ENCODE measurements at places on chromosomes 13 and 19. TPM values are rescaled to one million over a fixed set of nuclear protein-coding genes. Genes with fewer than 3 reads are reported as not detected.
A peak's percentile ranks its signal among the peaks of the same experiment; 100 is the strongest.

GRCh38 chr19:41426952-41427646, at the start of gene B3GNT8:
Gene B3GNT8, minus strand, starts transcription at chr19:41427374. Its CDS starts 596 bp downstream, at chr19:41426778.
- H3K27ac ChIP-seq: peak within 1 kb of the TSS; percentile 90
- no peaks in the 10 kb centered on the region for H3K27me3 ChIP-seq
- peaks cover 5% of the 10 kb centered on the region for H3K36me3 ChIP-seq
- peak within 1 kb of the TSS; percentile 85 for H3K4me3 ChIP-seq
- peaks cover 19% of the 10 kb centered on the region for H3K4me1 ChIP-seq
- peak; percentile 17 for DNase-seq

DNA sequence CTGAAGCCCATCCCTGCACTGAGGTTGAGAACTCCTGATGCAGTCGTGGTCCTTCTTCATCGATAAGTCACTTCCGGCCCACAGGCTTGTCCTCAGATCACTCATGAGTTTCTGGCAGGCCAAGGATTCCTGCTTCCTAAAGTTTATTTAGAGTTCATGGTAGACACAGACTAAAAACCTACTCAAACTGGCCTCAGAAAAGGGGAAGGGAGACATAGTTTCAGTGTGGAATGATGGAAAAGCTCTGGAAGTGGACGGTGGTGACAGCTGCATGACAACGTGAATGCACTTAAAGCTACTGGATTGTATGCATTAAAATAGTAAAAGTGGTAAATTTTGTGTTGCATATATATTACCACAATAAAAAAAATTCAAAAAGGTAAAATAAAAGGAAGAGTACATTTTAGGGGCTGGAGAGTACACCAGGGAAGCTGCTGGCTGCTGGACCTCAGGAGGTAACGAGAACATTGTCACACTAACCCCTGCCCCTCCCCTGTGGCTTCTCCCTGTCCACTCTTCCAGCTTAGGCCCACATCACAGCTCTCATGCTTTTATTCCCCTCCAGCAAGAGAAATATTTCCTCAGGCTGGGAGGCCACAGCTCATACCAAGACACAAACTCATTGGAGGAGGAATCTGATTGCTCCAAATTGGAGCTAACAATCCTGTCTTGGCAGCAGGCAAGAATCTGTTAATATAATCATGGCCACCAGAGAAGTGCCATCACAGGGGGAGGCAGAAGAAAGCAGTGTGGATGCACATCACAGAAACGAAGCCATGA, 741.0 kb downstream of the UQCRFS1 start:
- H3K27ac ChIP-seq: no peak overlapping the region
- H3K27me3 ChIP-seq: peaks cover 6% of the 10 kb centered on the region
- no peak overlapping the region for H3K4me3 ChIP-seq
- no peak for DNase-seq
- H3K36me3 ChIP-seq: no peaks in the 10 kb centered on the region

DNA sequence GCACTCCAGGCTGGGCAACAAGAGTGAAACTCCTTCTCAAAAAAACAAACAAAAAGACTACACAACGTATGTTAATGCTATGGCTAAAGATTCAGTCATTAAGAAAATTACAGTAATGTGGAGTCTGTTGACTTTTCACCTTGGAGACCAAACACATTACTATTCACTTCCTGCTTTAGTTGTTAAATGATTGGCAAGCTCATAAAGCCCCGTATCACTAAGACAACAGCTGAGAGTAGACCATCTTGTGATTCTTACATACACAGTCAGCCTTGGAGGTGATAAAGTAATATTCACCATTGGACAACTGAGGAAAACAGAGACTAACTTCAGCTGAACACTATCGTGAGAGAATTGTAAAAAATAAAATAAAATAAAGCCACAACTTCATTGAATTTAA, 86.5 kb downstream of the KCTD12 start:
- peaks cover 2% of the 10 kb centered on the region for H3K27me3 ChIP-seq
- no peaks in the 10 kb centered on the region for H3K4me1 ChIP-seq
- H3K36me3 ChIP-seq: no peaks in the 10 kb centered on the region
- H3K27ac ChIP-seq: no peak overlapping the region
- DNase-seq: no peak

DNA sequence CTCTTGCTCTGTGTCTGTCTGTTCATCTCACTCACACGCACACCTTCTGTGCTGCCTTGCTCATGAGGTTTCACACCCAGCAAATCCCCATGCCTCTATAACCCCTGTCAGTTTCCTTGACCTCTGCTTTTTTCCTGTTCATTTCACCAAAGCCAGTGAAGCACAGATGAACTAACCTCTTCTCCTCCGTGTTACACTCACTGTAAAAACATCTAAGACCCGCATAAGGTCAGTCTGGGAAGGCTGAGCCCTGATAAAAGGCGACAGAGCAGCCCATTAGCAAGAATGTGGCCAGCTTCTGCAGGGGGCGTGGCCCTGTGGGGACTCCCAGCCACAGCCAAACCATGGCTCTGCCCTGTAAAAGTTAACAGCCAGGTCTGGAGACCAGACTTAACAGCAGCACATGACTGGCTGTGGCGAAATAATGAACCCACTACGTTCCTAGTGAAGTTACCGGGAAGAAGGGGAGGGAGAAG, 42.8 kb upstream of the NPAS1 start:
- H3K4me1 ChIP-seq: peaks cover 32% of the 10 kb centered on the region
- H3K27me3 ChIP-seq: no peaks in the 10 kb centered on the region
- H3K36me3 ChIP-seq: no peaks in the 10 kb centered on the region
- no peak for DNase-seq

GRCh38 chr19:42422092-42422900, 4.9 kb downstream of the LIPE start:
- no peaks in the 10 kb centered on the region for H3K36me3 ChIP-seq
- peaks cover 42% of the 10 kb centered on the region for H3K4me1 ChIP-seq
- H3K4me3 ChIP-seq: peak overlapping the region; percentile 97
- no peaks in the 10 kb centered on the region for H3K27me3 ChIP-seq
- H3K27ac ChIP-seq: peak overlapping the region; percentile 95

GRCh38 chr19:58395220-58395978, at the start of gene RNF225:
Gene RNF225, plus strand, starts transcription at chr19:58395656. Its CDS starts 434 bp downstream, at chr19:58396090.
- no peaks in the 10 kb centered on the region for H3K36me3 ChIP-seq
- H3K4me1 ChIP-seq: peaks cover 20% of the 10 kb centered on the region
- H3K4me3 ChIP-seq: no peak within 1 kb of the TSS
- H3K27ac ChIP-seq: no peak within 1 kb of the TSS
- DNase-seq: no peak

GRCh38 chr13:64347664-64348063, 2882.5 kb downstream of the PCDH9 start:
- no peak overlapping the region for H3K27ac ChIP-seq
- no peak for DNase-seq
- no peaks in the 10 kb centered on the region for H3K36me3 ChIP-seq
- H3K4me3 ChIP-seq: no peak overlapping the region
- H3K27me3 ChIP-seq: no peaks in the 10 kb centered on the region

DNA sequence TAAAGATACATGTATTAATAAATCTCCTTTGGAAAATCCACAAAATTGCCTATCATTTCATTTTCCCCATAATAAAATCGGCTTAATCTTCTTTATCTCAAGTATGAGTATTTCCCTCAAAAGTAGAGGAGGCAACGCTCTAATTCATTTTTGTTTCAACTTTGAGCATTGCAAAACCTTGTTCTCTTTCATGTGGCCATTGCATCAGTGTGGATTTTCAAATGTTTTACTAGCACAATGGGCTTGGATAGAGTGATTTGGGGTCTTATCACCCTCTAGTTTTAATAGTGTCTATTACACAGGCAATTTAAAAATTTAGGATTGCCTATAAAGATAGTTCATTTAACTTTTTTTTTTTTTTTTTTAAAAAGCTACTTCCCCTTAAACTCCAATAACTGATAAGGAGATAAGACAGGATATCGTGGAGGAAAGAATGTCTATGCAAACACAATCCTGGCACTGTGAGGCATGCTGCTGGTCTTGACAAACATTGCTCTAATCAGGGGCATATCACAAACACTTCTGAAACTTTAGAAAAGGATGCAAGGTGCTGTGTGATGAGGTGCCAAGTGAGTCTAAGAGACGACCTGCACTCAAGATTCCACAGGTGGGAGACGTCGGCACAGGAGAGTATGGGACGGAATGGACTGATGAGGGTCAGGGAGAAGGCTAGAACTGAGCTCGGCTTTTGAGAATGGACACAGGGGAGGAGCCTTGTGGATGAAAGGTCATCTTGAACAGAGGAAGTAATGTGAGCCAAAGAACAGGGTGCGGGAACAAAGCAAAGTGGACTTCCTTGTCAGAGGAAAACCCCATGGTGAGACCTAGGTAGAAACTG, 199.7 kb downstream of the IRS2 start:
- peaks cover 6% of the 10 kb centered on the region for H3K4me1 ChIP-seq
- peaks cover 2% of the 10 kb centered on the region for H3K27me3 ChIP-seq
- H3K36me3 ChIP-seq: no peaks in the 10 kb centered on the region
- DNase-seq: no peak
- H3K27ac ChIP-seq: no peak overlapping the region

- no peaks in the 10 kb centered on the region for H3K27me3 ChIP-seq
- H3K4me3 ChIP-seq: peak overlapping the region; percentile 86
- peak; percentile 61 for DNase-seq
- peak overlapping the region; percentile 99 for H3K27ac ChIP-seq
- no peaks in the 10 kb centered on the region for H3K36me3 ChIP-seq
Observed at GRCh38 chr13:36344886-36345437, 1.2 kb downstream of the SPART start.

DNA sequence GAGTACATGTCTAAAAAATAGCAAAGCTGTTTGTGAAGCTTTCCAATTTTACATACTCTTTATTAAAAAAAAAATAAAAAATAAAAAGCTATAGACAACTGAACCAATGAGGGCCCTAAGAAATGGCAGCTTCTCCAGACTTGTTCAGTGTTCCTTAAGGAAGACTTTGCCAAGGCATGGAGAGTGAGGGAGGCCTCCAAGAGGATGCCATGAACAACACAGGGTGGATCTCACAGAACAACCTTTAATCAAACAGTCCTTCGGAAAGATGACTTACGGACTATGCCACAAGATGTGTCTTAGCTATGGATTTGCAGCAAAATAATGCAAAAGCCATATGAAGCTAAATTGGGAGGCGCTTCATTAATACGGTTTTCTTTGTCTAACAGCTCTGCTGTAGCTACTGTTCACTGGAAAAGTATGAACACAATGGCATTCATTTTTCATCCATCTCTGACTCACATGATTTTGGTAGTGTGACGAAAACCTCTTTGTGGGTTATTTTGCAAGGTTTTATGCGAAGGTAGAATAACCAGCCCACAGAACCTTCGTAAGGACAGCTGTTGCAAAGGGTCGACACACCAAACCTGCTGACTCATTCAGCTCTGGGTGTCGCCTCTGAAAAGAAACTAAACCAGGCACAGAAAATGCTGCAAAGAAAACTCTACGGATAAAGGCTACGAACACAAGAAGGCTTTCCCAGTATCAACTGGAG, 27.7 kb downstream of the EFNB2 start:
- DNase-seq: no peak
- H3K27me3 ChIP-seq: peaks cover 5% of the 10 kb centered on the region
- no peak overlapping the region for H3K4me3 ChIP-seq
- no peaks in the 10 kb centered on the region for H3K4me1 ChIP-seq

GRCh38 chr13:52947921-52948373, 80.7 kb upstream of the OLFM4 start:
- no peaks in the 10 kb centered on the region for H3K4me1 ChIP-seq
- no peak overlapping the region for H3K27ac ChIP-seq
- no peak for DNase-seq
- no peak overlapping the region for H3K4me3 ChIP-seq
- peaks cover 27% of the 10 kb centered on the region for H3K27me3 ChIP-seq

GRCh38 chr13:33388286-33388998, 102.9 kb upstream of the STARD13 start:
- H3K27me3 ChIP-seq: peaks cover 11% of the 10 kb centered on the region
- no peak for DNase-seq
- no peaks in the 10 kb centered on the region for H3K4me1 ChIP-seq
- no peak overlapping the region for H3K27ac ChIP-seq
- H3K4me3 ChIP-seq: no peak overlapping the region

- no peak for DNase-seq
- peaks cover under 1% of the 10 kb centered on the region for H3K4me1 ChIP-seq
- H3K36me3 ChIP-seq: no peaks in the 10 kb centered on the region
- H3K27me3 ChIP-seq: no peaks in the 10 kb centered on the region
Observed at GRCh38 chr13:49308097-49308875, 60.6 kb downstream of the CDADC1 start.

- peaks cover 8% of the 10 kb centered on the region for H3K36me3 ChIP-seq
- no peak overlapping the region for H3K4me3 ChIP-seq
- H3K27me3 ChIP-seq: no peaks in the 10 kb centered on the region
- DNase-seq: no peak
- peaks cover 14% of the 10 kb centered on the region for H3K4me1 ChIP-seq
Observed at GRCh38 chr13:74305876-74306275, 171.7 kb upstream of the KLF12 start.

- H3K4me1 ChIP-seq: peaks cover 23% of the 10 kb centered on the region
- no peaks in the 10 kb centered on the region for H3K36me3 ChIP-seq
- DNase-seq: peak; percentile 23
- no peaks in the 10 kb centered on the region for H3K27me3 ChIP-seq
- no peak overlapping the region for H3K4me3 ChIP-seq
Observed at GRCh38 chr13:30047154-30047874, 196.9 kb upstream of the UBL3 start.

DNA sequence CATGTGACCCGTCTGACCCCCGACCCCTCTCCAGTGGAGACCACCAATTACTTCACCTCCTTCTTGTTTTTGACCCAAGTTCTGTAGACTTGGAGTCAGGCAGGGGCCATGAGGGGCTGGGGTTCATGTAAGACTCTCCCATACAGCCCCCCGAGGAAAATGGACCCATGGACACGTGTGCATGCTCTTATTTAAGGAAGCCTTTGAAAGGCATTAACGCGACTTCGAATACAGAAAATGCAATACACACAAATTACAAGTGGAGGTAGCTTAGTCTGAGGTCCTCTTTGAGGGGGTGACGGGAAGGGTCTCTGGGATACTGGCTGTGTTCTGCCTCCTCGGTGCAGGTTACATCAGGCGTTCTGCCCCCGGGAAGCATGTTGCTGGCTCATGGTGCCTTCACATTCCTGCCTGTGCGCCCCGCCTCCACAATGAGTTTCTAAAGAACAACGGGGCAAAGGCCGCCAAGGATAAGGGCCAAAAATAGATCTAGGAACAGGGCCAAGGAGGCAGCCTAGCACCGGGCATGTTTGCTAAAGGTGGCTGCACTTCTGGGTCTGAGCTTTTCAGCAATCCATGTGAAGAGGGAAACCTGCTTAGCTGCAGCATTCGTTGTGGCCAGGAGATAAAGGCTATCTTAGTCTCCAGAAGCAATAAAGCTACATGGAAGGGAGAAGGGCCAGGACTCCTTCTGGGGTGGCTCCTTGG, 54.5 kb downstream of the RAB20 start:
- no peak overlapping the region for H3K4me3 ChIP-seq
- no peak for DNase-seq
- H3K36me3 ChIP-seq: no peaks in the 10 kb centered on the region
- no peak overlapping the region for H3K27ac ChIP-seq
- peaks cover 12% of the 10 kb centered on the region for H3K27me3 ChIP-seq

GRCh38 chr13:23443878-23444277, 10.4 kb upstream of the SACS start:
- H3K4me1 ChIP-seq: no peaks in the 10 kb centered on the region
- no peak overlapping the region for H3K27ac ChIP-seq
- H3K27me3 ChIP-seq: no peaks in the 10 kb centered on the region
- no peak for DNase-seq
- no peak overlapping the region for H3K4me3 ChIP-seq

Gene TDRD3
- total RNA-seq: 38.2 TPM

Gene KANK3
- total RNA-seq: 1.4 TPM

Gene GIPC3
- total RNA-seq: 3.5 TPM

Gene NPAS1
- 1.1 TPM for total RNA-seq

Gene ZNF491
- 5.0 TPM for total RNA-seq

Gene PLIN5
- 2.6 TPM for total RNA-seq

Gene PSG3
- not detected for total RNA-seq

Gene TNFRSF19
- not detected for total RNA-seq

Gene TMEM59L
- total RNA-seq: not detected

Gene FUT1
- not detected for total RNA-seq

Gene ZNF555
- total RNA-seq: 8.7 TPM

Gene ZNF382
- 25.2 TPM for total RNA-seq
